ENCODE measurements at places on chromosomes 3 and 15.

DNA sequence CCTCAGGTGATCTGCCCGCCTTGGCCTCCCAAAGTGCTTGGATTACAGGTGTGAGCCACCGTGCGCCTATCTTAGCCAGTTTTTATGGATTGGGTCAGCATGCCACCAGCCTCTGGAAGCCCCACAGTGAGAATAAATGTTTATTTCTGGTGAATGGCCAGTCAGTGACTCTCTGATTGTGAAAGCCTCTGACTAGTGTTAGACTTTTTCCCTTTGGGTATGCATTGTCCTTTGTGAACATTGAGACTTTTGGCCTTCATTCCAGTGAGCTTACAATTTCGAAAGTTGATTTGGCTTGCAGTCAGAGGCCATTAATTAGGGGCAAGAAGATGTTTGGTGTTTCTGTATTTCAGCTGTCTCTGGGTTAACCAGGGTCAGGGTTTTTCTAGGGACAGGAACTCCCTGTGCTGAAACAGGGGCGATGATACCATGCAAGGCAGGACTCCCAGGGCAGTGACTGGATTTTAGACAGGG is 274.5 kb upstream of the C2CD4B start:
- no peak for DNase-seq

DNA sequence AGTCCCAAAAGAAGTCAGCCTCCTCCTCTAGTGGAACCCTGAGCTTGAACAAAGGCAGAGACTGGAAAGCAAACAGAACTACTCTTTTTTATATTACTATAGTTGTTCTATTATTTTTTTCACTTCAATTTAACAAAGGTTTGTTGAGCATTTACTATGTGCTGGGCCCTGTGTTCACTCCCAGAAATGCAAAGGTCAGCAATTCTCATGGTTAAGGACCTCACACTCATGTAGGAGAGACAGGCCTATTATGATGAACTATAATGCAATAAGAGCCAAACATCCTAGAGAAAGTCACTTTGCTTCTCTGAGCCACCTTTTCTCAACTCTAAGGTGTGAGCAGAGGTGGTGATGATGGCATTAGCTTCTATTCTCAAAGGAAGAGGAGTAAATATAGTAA is 82.1 kb upstream of the ARHGEF3 start:
- no peak for DNase-seq

DNA sequence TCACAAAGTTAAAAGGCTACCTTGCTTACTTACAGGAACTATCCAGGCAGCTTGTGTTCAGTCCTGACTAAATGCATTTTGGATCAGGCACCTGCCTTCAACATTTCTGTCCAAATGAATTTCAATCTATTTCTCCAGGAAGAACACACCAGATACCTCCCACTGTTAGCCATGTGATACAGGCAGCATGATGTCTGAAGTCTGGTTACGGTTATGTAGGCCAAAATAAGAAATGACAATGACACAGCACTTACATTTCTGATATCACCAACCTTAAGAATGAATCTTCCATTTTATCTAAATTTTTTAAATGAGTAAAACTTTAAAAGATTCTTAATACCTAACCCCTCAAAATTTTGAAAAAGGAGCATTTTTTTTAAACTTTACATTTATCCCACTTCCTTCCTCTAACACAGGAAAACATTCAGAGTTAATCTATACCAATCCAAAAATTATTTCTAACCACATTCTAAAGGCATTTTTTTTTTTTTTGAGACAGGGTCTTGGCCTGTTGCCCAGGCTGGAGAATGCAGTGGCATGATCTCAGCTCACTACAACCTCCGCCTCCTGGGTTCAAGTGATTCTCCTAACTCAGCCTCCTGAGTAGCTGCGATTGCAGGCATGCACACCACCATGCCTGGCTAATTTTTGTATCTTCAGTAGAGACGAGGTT is at the start of gene MAP4:
MAP4 (minus strand) TSS at position 116 of the 673 bp plus-strand sequence. CDS start 17,556 bp downstream, outside the sequence.
- no peak for DNase-seq

GRCh38 chr3:177109688-177110330 is 87.5 kb downstream of the TBL1XR1 start:
- no peak for DNase-seq

- no peak for DNase-seq
Measured at GRCh38 chr15:88894819-88895767, at the start of gene HAPLN3. HAPLN3 (minus strand) TSS chr15:88895544; CDS start chr15:88887298, 8,246 bp downstream.

- no peak for DNase-seq
Measured at GRCh38 chr15:101264911-101265641, 12.2 kb downstream of the SELENOS start.

Data from Right ventricle myocardium inferior (tissue), 1 donor.